Activated CD4-positive, alpha-beta T cell treated with anti-CD3 and anti-CD28 coated beads, Interleukin-2, amount 10 ng/mL, durations not matched to agents 7 days and 5 days (primary cell): ENCODE measurements at places on chromosomes 16 and 17. TPM values are rescaled to one million over a fixed set of nuclear protein-coding genes. Genes with fewer than 3 reads are reported as not detected.

Gene TBC1D26
- not detected for total RNA-seq

GRCh38 chr17:42873315-42873714, 22.3 kb downstream of the AOC3 start:
- H3K27ac ChIP-seq: no peak overlapping the region
- no peaks in the 10 kb centered on the region for H3K4me1 ChIP-seq
- H3K36me3 ChIP-seq: no peaks in the 10 kb centered on the region
- H3K27me3 ChIP-seq: peaks cover 20% of the 10 kb centered on the region
- no peak for DNase-seq
- no peak overlapping the region for H3K4me3 ChIP-seq

GRCh38 chr16:27748868-27749546, 199.1 kb downstream of the KATNIP start:
- H3K27me3 ChIP-seq: no peaks in the 10 kb centered on the region
- peaks cover 4% of the 10 kb centered on the region for H3K4me1 ChIP-seq
- H3K27ac ChIP-seq: no peak overlapping the region
- DNase-seq: peak; percentile 57
- H3K4me3 ChIP-seq: no peak overlapping the region
- H3K36me3 ChIP-seq: no peaks in the 10 kb centered on the region

DNA sequence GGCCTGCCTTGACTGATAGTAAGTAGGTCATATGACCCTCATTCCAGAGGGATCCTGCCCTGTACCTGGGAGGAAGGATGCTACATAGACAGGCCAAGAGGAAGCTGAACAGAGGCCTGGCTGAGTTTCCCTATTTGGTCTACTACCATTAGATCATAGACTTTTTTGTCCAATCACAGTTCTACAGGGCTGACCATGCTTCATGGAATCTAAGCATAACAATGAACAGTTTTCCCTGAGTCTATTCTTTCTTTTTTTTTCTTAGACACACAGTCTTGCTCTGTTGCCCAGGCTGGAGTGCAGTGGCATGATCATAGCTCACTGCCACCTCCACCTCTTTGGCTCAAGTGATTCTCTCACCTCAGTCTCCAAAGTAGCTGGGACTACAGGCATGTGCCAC, 3.9 kb downstream of the GPR179 start:
- no peak for DNase-seq
- H3K36me3 ChIP-seq: no peaks in the 10 kb centered on the region
- no peaks in the 10 kb centered on the region for H3K4me1 ChIP-seq
- no peak overlapping the region for H3K27ac ChIP-seq

DNA sequence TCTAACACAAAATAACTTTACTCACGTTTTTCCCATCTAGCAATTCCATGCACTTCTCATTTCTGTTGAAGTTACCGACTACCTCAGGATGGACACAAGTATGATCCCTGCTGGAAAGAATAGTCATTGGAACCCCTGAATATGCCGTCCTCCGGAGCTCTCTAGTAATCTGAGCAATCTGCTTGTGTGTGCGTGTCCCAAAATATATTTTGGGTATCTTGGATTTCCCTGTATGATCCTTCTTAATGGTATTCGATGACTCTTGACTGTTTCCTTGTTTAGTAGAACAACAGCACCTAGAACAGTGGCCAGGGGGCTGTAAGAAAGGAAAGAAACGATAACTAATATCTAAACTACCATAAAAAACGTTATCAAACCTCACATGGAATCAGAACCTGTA, 54.9 kb downstream of the BRIP1 start:
- no peaks in the 10 kb centered on the region for H3K27me3 ChIP-seq
- peaks cover 3% of the 10 kb centered on the region for H3K4me1 ChIP-seq
- peaks cover 15% of the 10 kb centered on the region for H3K36me3 ChIP-seq
- no peak overlapping the region for H3K4me3 ChIP-seq
- no peak for DNase-seq

DNA sequence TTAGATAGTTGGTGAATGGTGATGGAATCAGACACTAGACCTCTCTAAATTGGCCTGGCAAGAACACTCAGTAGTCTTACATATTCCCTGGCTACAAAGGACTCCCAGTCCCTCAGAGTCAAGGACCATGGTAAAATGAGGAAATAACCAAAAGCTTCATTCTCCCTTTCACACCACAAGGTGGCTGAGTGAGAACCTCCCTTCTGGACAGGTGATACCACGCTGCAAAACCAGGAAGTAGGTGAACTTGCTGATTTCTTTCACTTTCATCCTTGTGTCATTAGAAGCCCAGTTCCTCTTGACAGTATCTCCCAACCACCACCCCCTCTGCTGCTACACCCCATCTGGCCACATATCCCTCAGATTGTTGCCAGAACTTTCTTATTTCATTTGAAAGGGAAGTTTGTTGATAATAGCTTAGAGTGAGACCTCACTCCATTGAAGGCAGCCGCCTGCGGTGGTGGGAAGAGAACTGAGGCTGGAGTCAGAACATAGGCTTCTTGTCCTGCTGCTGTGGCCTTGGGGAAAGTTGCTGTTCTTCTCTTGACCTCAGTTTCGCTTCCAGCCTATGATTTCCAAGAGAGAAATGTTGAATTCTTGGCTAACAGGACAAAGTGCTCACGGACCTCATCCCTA, 290.6 kb upstream of the CCL2 start:
- peaks cover 62% of the 10 kb centered on the region for H3K4me1 ChIP-seq
- H3K4me3 ChIP-seq: peak overlapping the region; percentile 11
- H3K36me3 ChIP-seq: peaks cover 5% of the 10 kb centered on the region
- H3K27ac ChIP-seq: peak overlapping the region; percentile 78
- peak; percentile 60 for DNase-seq

Gene WNT9B
- not detected for total RNA-seq

- peak overlapping the region; percentile 25 for H3K27ac ChIP-seq
- peaks cover 63% of the 10 kb centered on the region for H3K36me3 ChIP-seq
- peaks cover 50% of the 10 kb centered on the region for H3K4me1 ChIP-seq
- no peaks in the 10 kb centered on the region for H3K27me3 ChIP-seq
Observed at GRCh38 chr16:1546430-1546829, 13.0 kb downstream of the TMEM204 start.

Gene RRAD
- 0.20 TPM for total RNA-seq

GRCh38 chr17:30557916-30558685, 80.9 kb downstream of the GOSR1 start:
- no peak overlapping the region for H3K4me3 ChIP-seq
- H3K27ac ChIP-seq: no peak overlapping the region
- no peak for DNase-seq
- H3K36me3 ChIP-seq: no peaks in the 10 kb centered on the region
- H3K27me3 ChIP-seq: peaks cover 2% of the 10 kb centered on the region

GRCh38 chr17:63703029-63703428, 3.1 kb upstream of the LIMD2 start:
- H3K36me3 ChIP-seq: peaks cover 57% of the 10 kb centered on the region
- peak overlapping the region; percentile 96 for H3K4me3 ChIP-seq
- H3K4me1 ChIP-seq: peaks cover 60% of the 10 kb centered on the region
- H3K27me3 ChIP-seq: no peaks in the 10 kb centered on the region
- no peak for DNase-seq

DNA sequence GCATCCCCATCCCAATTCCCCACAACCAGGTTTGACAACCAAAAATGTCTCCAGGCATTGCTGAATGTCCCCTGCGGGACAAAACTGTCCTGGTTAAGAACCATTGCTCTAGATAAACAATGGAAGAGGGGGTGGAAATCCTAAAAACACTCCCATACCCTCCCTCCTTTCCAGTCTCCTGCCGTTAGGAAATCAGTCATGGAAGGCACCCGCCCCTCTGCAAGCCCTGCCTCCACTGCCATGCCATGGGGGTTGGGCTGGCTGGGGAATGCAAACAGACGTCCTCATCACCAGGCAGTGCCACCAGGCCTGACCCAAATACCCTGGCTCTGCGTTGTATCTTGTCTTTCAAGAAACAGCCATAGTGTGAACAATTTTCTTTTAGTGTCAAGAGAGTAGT, 57.5 kb downstream of the CYTH1 start:
- peaks cover 33% of the 10 kb centered on the region for H3K36me3 ChIP-seq
- no peaks in the 10 kb centered on the region for H3K27me3 ChIP-seq

- H3K4me3 ChIP-seq: peak overlapping the region; percentile 80
- H3K27me3 ChIP-seq: peaks cover 6% of the 10 kb centered on the region
- H3K36me3 ChIP-seq: no peaks in the 10 kb centered on the region
- peak overlapping the region; percentile 89 for H3K27ac ChIP-seq
- peak; percentile 70 for DNase-seq
- peaks cover 17% of the 10 kb centered on the region for H3K4me1 ChIP-seq
Observed at GRCh38 chr17:45132572-45133463, 503 bp upstream of the PLCD3 start.

DNA sequence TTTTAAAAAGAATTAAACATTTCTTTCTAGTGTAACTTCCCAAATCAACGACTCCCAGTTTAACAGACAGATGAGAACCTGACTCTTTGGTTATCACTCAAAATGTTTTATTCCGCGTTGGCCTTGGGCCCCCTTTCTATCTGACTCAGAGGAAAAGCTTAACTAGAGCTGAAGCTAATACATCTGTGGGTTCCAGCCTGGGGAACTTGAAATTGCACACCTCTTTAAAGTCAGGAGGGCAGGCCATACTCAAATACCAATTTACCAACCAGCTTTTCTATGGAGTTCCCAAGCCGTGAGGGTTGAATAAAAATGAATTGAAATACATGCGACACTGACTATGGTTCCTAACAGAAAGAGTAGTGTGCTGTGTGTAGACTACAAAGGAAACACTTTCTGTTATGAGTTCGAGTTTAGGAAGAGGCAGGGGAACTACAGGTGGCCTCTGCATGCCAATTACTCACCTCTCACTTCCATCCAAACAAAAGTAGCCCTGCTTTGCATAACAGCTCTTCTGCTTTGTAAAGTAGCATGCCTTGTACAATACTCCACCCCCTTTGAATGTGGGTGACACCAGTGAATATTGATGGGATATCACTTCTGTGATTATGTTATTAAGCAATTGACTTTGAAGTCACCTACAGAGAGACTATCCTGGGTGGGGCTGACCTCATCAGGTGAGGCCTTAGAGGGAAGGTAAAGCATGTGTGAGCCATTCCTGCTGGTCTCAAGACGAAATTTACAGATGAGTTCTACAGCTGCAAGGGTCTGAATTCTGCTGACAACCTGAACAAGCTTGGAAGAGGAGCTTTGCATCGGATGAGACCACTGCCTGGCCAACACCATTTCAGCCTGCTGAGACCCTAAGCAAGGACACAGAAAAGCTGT, 92.1 kb downstream of the WDR59 start:
- H3K4me1 ChIP-seq: peaks cover 5% of the 10 kb centered on the region
- no peak for DNase-seq
- no peak overlapping the region for H3K4me3 ChIP-seq
- H3K27me3 ChIP-seq: no peaks in the 10 kb centered on the region
- no peak overlapping the region for H3K27ac ChIP-seq

- H3K27ac ChIP-seq: no peak overlapping the region
- H3K4me1 ChIP-seq: peaks cover 3% of the 10 kb centered on the region
- H3K36me3 ChIP-seq: peaks cover 23% of the 10 kb centered on the region
- no peak for DNase-seq
- no peak overlapping the region for H3K4me3 ChIP-seq
- no peaks in the 10 kb centered on the region for H3K27me3 ChIP-seq
Observed at GRCh38 chr17:21134559-21134958, 7.8 kb downstream of the DHRS7B start.

DNA sequence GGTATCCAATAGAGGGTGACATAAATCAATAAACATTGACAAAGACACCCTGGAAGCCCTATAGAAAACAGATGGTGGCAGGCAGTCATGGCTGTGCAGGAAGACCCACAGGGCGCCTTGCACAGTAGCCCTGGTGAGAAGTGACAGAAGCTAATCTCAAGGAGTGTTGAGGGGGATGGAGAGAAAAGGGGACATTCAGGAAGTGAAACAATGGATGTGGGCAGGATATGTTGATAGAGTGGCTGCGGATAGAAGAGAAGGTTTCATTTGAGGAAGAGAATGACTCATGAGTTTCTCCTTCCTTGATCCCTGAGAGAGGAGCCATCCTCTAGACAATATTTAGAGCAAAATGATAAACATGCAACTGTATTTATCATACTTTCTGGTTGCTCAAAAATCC, 468.8 kb upstream of the HSBP1 start:
- no peaks in the 10 kb centered on the region for H3K36me3 ChIP-seq
- no peak overlapping the region for H3K4me3 ChIP-seq
- H3K27me3 ChIP-seq: no peaks in the 10 kb centered on the region
- H3K27ac ChIP-seq: no peak overlapping the region
- H3K4me1 ChIP-seq: no peaks in the 10 kb centered on the region

GRCh38 chr16:80563066-80563465, 22.3 kb downstream of the DYNLRB2 start:
- no peak for DNase-seq
- peaks cover 27% of the 10 kb centered on the region for H3K4me1 ChIP-seq
- H3K4me3 ChIP-seq: no peak overlapping the region

- H3K4me3 ChIP-seq: no peak overlapping the region
- peaks cover 22% of the 10 kb centered on the region for H3K4me1 ChIP-seq
- no peaks in the 10 kb centered on the region for H3K27me3 ChIP-seq
- H3K36me3 ChIP-seq: peaks cover 26% of the 10 kb centered on the region
- H3K27ac ChIP-seq: no peak overlapping the region
Observed at GRCh38 chr17:20999044-20999573, 43.7 kb downstream of the USP22 start.

DNA sequence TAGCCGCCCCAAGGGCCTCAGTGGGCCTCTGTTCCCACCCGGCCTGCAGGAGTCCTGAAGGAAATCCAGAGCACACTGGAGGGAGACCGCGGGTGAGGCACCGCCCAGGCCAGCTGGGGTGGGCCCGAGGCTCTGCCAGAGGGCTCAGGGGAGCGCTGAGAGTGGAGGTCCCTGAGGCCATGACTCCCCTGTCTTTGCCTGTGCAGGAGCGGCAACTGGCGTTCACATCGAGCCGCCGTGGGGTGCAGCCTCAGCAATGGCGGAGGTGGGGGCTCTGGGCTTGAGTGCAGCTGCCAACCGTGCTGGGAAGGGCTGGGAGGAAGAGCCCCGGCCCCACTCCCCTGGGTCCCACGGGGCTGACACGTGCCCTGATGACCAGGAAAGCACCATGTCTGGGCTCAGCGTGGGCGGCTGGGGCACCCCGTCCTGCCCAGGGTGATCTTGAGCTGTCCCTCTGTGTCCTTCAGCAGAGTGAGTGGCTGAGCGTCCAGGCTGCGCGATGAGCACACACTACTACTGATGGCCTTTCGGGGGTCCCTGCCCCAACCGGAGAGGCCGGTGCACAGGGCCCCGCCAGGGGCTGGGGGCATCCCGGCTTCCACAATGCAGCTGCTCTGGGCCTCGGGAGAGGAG, 13.1 kb upstream of the MYO15B start:
- no peak overlapping the region for H3K4me3 ChIP-seq
- peaks cover 6% of the 10 kb centered on the region for H3K4me1 ChIP-seq
- H3K27ac ChIP-seq: no peak overlapping the region
- no peak for DNase-seq
- H3K36me3 ChIP-seq: no peaks in the 10 kb centered on the region
- H3K27me3 ChIP-seq: no peaks in the 10 kb centered on the region

DNA sequence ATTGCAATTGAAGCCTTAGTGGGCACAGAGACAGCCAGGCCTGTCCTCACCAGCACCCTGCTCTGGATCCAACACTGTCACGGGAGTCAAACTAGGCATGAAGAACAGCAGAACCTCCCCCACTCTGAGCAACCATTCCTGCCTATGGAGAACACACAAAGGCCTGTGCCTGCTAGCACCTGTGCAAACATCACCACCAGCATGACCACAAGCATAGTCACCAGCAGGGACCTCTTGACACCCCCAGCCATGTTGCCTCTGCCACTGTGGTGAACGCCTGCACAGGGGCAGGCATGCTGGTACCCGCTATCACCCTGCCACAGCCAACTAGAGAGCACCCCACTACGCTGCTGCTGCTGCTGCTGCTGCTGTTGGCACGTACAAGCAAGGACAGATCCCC, 51.7 kb downstream of the CMC2 start:
- no peak overlapping the region for H3K27ac ChIP-seq
- H3K4me1 ChIP-seq: no peaks in the 10 kb centered on the region
- H3K27me3 ChIP-seq: peaks cover 17% of the 10 kb centered on the region

Gene ZSCAN10
- 0.35 TPM for total RNA-seq

Gene HS3ST3A1
- total RNA-seq: 1.4 TPM

GRCh38 chr17:6679241-6679640, 27.7 kb downstream of the C17orf100 start:
- H3K4me3 ChIP-seq: no peak overlapping the region
- H3K36me3 ChIP-seq: no peaks in the 10 kb centered on the region
- peaks cover 8% of the 10 kb centered on the region for H3K4me1 ChIP-seq
- no peak overlapping the region for H3K27ac ChIP-seq

Gene FAM171A2
- not detected for total RNA-seq
